ENCODE measurements at places on chromosomes 16 and 17. TPM values are rescaled to one million over a fixed set of nuclear protein-coding genes. Genes with fewer than 3 reads are reported as not detected.

Gene AGRP
- not detected for polyA plus RNA-seq

Gene HSD17B2
- not detected for polyA plus RNA-seq

Gene EME1
- polyA plus RNA-seq: 0.06 TPM

Gene CHAD
- polyA plus RNA-seq: 0.09 TPM

DNA sequence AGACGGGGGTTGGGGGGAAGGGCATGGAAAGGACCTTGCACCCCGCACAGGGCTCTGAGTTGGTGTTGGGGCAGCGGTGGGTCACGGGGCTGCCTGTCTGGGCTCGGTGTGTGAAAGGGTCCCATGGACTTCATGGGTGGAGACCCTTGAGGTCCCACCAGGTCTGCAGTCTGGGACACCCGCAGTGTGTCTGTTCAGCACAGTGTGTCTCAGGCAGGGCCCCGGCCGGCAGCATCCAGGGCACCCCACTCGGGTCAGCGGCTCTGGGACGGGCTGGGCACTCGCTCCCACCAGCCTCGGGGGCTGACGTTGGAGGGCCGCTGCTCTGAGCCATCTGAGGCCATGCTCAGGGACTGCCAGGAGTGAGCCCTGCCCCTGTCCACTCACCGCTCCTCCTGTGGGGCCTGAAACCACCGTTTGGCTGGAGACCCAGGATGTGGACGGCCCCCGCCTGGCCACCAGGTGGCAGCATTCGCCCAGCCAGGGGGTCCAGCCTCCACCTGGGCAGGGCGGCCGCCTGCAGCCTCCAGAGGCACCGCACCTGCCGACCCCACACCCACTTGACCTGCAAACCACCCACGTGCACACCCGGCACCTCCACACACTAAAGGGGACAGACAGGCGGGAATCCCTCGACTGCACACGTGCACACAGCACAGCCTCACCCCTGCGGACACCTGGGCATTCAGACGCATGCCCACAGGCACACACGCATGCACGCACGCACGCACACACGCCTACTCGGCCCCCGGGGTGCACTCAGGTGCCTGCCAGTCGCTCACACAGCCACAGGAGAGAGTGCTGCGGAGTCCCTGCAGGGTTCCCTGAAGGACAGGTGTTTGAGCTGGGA, 10.1 kb upstream of the ZFPM1 start:
- peak; percentile 77 for DNase-seq

DNA sequence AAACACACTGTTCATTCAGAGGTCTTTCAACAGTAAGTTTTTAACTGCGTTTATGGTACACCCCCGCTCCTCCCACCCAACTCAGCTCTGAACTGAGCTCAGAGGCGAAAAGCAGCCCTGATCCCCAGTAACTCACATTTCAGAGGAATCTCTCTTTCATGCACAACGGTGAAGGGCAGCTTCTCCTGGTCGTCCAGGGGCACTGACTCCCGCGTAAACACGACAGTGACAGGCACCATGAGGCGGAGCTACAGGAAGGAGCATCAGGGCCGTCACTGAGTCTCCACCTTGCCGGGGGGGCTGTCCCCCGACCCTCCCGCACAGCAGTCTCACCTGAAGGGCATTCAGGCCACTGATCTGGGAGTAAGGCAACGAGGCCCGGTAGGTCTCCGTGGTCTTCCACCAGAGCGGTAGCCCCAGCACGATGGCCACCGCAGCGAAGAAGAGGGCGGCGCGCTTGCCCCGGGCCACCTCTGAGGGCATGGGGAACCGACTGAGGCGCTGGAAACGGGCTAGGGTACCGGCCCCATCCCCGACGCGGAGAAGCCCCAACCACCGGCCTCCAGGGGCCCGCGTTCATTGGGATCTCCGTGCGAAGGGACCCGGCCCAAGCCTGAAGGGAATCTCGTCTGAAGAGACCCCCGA, 486 bp downstream of the PIGS start:
- no peak for DNase-seq

DNA sequence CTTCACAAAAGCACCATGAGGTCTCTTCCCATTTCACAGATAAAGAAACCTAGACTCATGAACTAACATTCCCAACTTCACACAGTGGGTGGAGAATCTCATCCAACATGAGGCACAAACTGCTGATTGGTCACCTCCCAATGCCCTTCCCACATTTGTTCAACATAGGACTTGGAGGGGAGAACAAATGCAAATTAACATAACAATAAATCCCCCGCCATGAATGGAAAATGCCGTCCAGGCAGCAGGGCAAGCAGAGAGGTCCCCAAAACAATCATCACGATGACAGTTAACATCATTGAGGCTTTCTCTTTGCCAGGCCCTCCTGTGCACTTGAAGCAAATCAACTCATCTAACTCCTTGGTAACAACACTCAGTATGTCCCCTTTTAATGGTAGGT, 185.3 kb downstream of the TMEM132E start:
- DNase-seq: no peak

Gene PLLP
- polyA plus RNA-seq: 2.7 TPM

- no peak for DNase-seq
Observed at GRCh38 chr17:4125552-4125951, 17.3 kb downstream of the ZZEF1 start.

DNA sequence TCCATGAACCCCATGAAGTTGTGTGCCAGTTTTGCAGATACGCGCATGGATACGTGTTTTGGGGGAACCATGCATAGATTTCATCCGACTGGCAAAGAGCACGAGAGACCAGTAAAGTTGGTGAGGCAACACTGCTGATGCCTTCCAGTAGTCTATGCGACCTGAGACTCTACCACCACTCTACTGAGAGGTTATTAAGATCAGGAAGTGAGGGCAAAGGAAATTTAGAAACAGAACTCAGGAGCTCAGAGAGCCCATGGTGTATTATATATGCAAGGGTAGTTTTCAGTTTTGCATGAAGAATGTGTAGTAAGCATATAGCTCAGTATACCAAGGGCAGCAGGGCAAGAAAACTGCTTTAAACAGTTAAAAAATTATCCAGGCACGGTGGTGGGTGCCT, 4.2 kb downstream of the SLX4 start:
- no peak for DNase-seq

Gene CDH3
- 0.21 TPM for polyA plus RNA-seq

Gene GRAPL
- polyA plus RNA-seq: 0.74 TPM

DNA sequence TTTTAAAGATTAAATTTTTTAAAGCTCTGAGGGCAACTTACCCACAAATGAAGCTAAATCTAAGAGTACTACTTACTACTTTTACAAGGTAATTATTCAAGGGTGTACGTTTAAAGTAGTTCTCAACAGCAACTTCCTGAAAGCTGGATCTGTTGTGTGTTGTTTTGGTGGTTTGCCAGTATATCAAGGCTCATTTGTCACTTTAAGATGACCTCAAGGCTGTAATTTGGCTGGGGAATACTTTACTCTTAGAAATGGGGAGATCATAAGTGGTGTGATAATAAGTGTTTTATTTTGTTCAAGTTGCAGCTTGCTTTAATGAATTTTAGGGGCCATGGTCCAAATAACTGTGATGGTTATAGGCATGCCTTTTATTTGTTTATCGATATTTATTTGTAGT, 30.4 kb downstream of the AP2B1 start:
- DNase-seq: no peak

Gene FAM171A2
- 0.06 TPM for polyA plus RNA-seq

Gene ELMO3
- 0.82 TPM for polyA plus RNA-seq

- DNase-seq: no peak
Observed at GRCh38 chr16:8899709-8900317, 17.7 kb downstream of the LITAFD start.

DNA sequence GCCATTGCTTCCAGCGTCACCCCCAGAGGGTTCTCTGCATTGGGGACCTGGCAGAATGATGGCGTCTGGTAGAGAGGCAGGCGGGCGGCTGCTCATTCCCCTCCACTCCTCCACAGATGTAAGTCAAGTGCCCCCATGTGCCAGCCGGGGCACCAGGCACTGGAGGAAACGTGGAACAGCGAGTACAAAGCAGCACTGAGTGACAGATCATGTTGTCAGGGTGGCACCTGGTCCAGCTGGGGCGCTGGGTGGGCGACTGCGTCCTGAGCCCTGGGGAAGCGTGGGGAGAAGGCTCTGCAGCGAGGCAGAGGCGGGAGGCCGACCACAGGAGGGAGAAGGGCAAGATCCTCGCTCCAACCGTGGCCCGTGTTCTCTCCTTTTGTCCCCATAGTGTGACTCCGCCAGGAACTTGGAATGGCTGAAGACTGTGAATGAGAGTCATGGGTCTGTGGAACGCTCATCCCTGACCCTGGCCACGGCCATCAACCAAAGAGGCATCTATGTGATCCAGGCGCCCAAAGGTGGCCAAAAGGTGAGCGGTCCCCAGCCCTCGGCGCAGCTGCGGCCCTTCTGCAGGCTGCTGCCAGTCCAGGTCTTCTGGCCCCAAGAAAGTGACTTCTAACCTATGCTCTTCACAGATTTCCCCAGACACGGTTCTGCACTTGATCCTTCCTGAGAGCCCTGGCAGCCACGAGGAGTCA, 76.7 kb downstream of the RNF213 start:
- DNase-seq: no peak

Gene KIF19
- polyA plus RNA-seq: 0.27 TPM

DNA sequence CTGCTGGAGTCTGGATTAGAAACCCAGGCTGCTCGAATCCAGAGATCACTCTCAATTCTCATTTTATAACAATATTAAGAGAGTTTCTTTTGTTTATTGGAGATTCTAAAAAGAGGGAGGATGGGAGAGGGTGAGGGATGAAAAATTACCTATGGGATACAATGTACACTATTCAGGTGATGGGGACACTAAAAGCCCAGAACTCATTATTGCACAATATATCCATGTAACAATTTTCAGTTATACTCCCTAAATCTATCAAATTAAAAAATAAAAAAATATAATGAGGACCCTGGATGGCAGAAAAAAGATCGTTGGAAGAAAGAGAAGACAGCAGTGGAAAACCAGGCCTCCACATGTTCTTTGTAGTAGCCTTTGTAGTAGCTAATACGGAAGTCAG, 100.8 kb downstream of the CNTNAP4 start:
- DNase-seq: no peak

- no peak for DNase-seq
Observed at GRCh38 chr16:88624977-88625576, 13.3 kb upstream of the IL17C start.

- DNase-seq: peak; percentile 44
Observed at GRCh38 chr16:2761886-2762583, 9.6 kb downstream of the SRRM2 start.

DNA sequence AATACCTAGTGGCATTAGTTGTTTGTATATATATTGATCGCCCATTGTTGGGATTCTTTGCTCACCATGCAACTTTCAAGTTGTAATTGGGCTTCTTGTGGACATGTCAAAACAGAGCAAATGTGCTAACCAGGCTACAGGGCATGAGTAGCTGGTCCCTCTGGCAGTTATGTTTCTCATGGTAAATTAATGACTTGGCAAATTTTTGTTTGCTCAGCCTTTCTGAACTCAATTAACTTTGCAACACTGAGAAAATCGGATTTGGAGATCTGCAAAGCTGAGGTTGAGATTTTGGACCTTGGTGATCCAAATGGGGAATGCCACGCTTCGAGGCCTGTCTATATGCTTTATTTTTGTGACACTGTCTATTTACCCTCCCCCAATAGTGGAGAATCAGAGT, 138.5 kb upstream of the PIRT start:
- no peak for DNase-seq

- DNase-seq: no peak
Observed at GRCh38 chr17:57965521-57966160, 10.4 kb upstream of the CUEDC1 start.

Gene OR1A1
- polyA plus RNA-seq: not detected

- no peak for DNase-seq
Observed at GRCh38 chr17:77281904-77282367, 141.2 kb downstream of the SEC14L1 start.

DNA sequence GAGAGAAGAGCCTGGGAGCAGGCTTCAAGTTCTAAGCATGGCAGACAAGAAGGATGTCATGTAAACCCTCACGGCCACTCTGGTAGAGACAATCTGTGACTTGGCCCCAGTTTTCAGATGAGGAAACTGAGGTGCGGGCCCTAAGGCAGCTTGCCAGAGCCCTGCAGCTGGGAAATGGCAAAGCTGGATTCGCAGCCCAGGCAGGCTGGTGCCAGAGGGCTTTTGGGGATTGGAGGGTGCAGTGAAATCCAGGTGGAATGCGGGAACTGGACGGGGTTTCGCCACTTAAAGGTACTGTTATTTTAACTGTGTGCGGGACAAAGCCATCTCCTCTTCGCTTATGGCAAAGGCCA, 477 bp upstream of the OSGIN1 start:
- no peak for DNase-seq

DNA sequence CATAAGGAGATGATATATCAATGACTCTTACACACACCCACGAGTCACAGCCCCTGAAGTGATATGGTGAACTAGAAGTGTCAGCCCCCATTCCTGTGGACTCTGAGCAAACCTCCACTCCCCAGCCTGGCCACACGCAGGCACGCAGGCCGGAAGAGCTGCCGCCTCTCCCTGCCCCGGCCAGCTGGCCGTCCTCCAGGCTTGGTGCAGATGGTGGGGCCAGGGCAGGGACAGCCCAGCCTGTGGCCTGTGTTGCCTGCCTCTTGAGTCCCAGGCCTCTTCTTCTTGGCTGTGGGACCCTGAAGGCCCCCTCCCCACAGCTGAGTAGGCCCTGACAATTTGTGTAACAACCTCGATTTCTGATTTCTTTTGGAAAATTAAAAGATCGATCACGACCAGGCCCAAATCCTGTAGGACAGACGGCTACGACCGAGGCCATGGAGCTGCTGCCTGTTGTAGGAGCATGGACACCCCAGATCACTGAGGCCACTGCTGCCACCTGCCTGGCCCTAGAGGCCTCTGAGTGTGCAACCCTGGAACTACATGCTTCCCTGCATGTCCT, 10.0 kb upstream of the MPRIP start:
- peak; percentile 73 for DNase-seq

DNA sequence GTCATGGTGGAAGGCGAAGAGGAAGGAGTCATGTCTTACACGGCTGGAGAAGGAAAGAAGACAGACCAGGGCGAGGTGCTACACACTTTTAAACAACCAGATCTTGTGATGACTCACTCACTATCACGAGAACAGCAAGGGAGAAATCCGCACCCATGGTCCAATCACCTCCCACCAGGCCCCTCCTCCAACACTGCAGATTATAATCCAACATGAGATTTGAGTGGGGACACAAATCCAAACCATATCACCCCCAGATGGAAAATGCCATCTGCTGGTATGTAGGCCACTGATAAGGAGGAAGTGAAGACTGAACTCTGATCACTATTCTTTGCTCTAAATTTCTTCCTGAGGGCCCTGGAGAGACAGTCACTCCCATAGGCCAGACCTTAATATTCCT, 7.5 kb upstream of the ITGAX start:
- DNase-seq: no peak

Gene TGFB1I1
- 4.5 TPM for polyA plus RNA-seq
